ENCODE measurements at places on chromosomes 7 and 10.

- no peak for DNase-seq
Measured at GRCh38 chr7:117143580-117143979, 179.3 kb downstream of the WNT2 start.

DNA sequence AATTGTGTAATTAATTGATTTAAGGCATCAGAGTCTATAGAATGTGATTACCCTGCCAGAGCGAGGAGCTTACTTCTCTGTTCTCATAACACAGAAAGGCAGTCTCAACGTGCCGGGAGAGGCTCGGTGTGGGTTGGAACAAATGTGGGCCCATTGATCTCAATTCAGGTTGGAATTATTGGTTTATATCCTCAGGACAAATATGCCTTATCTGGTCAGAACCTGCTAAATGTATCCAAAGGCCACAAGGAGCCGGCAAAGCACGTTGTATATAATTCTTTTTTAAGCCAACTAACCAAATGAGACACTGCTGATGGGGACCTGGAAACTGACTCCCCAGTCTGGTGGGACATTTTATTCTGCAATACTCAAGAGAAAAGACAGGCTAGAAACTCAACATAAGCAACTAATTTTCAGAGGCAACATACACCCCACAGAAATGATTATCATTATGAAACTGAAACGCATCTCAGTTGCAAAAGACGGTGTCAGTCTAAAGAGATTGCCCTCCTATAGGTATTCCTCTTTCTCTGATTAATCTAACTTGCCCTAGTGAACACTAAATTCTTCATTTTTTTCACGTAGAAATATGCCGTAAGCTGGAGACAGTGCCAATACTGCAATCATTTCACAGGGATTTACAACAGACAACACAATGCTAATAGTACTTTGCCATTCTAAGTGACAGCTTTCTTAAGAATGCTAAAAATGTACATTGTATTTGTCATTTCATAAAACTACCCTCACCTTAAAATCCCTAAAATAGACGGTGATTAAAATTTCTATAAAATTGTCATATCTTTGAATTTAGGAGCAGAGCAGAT is 9.4 kb downstream of the EBF3 start:
- DNase-seq: no peak

DNA sequence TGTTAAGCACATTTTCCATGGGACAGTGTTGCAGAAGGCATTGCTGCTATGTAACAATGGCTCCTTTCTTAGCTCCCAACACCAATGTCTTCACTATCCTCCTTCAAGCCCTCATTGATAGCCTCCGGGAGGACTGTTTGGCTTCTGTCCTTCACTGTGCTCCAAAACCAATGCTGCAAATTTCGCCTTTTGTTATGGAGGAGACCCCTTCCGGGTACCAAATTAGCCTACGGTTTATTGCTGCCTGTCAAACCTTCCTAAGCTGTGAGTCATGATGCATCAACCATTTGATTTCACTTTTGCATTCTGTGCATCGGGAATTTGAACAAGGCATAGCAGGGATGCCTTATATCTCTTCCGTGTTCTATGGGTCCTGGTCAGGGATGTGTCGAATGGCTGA is 432.9 kb downstream of the GATA3 start:
- no peak for DNase-seq

DNA sequence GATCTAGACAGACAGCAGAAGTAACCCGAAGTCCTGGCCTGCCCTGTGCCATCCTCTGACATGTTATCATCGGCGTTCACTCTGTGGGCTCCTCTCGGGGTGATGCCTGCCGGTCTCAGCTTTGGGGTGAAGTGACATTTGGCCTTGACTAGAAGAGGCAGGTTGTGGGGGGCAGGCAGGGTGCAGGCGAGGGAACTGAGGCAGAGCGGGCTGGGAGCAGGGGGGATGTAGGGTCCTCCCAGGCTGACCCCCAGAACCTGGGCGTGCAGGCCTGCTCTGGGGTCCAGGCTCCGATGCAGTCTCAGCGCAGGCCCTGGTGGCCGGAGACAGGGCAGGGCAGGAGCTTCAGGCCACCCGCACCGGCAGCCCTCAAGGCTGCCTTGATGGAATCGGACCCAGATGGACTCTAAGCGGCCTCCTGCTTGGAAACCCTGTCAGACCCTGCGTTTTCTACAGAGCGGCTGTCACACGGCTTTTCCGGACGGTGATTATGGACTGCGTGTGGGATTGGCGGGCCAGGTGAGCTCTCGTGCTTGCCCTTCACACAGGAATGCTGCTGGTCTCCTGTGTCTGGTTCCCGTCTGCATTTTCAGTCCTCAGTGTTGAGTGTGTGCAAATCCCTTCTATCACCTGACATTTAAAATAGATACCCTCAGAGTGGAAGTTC is 842 bp upstream of the JAKMIP3 start:
- no peak for DNase-seq

DNA sequence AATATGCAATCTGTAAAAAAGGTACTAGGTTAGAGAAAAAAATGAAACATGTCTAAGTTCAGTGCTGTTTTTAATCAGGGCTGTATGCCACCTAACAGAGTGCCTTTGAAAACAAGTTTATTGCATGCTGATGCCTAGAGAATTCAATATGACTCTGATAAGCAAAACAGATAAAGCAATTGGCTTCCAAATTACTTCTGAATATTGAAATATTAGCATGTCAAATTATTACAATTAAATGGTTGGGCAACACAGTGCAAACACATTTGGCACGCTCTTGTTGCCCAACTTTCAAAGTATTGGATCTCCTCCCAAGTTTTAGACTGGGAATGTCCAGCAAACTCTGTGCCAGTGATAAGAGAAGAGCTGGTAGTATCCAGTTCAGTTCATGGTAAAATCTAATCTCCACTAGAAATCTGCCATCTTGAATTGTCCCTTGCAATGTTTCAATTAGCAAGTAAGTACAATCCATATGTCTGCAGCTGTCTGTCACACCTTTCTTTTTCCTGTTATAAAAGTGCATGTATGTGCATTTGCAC is 65.2 kb upstream of the FAM133B start:
- no peak for DNase-seq

DNA sequence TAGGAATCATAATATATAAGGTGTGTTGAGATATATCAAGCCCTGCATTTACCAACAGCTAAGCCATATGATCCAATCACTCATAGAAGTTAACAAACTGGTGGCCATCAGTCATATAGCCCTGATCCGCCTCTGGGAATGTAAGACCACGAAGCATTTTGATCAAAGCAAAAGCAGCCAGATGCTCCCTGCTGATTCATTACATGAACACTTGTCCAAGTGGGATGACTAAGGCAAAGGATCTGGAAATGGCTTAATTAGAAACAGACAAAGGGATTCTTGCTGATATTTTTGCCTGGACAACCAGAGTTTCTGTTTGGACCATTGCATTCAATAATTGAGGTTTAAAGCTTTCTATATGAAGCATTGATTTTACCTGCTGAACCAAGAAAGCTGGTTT is 535.5 kb downstream of the GPAM start:
- DNase-seq: no peak

DNA sequence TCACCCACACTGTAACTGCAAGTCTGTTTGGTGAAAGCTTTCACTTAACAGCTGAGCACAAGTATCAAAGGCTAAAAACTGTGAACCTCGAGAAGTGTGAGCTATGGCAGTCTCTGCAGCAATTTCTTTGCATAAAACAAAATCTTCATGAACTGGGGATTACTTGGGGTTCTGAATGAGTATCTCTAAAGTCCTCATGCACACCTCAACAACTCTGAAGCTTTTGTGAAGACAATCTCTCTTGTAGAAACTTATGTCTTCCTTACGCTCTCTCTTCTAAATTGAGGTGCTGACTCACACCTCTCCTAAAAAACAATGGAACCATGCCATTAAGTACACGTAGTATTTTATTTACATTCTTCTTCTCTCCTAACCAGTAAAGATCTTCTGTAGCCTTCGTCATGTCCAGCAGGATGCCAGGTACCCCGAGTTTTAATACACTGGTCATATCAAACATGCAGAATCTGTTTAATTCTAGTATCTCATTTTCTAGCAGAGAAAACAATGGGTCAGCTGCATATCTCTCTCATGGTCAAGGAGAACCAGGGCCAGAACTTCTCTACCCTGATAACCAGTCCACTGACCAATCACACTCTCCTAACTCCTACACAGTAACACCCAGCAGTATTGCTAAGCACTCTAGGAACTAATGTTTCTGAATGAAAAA is 76.9 kb downstream of the UBE2H start:
- DNase-seq: no peak

DNA sequence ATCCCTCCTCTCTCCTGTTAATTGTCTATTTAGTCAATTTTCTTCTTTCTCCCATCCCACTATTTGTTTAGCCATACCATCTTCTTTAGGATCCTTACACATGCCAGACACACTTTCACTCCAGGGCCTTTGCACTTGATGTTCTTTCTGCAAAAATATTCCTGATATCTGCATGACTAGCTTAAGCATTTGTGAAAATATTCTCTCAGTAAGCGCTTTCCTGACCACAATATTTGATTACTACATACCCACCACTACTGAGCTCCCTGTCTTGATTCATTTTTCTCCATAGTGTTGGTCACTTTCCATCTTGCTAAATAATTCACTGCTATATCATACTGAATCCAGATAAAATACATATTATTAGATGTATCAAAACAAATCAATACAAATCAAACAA is 75.1 kb downstream of the SEMA3D start:
- DNase-seq: no peak

GRCh38 chr10:126538439-126539135 is 131.9 kb downstream of the C10orf90 start:
- DNase-seq: no peak

- no peak for DNase-seq
Measured at GRCh38 chr7:123975084-123975483, 50.0 kb downstream of the SPAM1 start.

DNA sequence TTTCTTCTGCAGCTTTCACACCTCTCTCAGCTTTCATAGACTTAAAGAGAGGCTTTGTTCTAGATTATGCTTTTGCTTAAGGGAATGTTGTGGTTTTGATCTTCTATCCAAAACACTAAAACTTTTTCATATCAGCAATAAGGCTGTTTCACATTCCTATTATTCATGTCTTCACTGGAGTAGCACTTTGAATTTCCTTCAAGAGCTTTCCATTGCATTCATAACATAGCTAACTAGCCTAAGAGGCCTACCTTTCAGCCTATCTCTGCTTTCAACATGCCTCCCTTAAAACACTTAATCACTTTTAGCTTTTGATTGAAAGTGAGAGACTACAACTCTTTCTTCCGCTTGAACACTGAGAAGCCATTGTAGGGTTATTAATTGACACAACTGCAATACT is 1117.0 kb upstream of the PHF14 start:
- no peak for DNase-seq

GRCh38 chr10:78847485-78847884 is 221.3 kb upstream of the ZMIZ1 start:
- DNase-seq: no peak

- DNase-seq: no peak
Measured at GRCh38 chr10:28253169-28253785, 49.6 kb downstream of the MPP7 start.

DNA sequence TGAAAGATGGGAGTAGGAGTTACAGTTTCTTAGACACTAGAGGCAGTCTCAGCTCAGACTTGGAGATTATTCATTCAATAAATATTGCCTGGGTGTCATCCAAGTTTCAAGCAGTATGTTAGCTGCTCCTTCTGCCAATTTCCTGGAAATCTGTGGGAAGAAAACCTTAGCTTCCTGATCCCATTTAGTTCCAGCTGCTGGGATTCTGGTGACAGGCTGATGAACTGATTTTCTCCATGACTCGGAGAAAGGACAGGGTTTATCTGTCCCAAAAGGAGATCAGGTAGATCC is 95.8 kb downstream of the CLEC2L start:
- DNase-seq: no peak

GRCh38 chr7:151885202-151885580 is 8.3 kb upstream of the PRKAG2 start:
- DNase-seq: no peak

DNA sequence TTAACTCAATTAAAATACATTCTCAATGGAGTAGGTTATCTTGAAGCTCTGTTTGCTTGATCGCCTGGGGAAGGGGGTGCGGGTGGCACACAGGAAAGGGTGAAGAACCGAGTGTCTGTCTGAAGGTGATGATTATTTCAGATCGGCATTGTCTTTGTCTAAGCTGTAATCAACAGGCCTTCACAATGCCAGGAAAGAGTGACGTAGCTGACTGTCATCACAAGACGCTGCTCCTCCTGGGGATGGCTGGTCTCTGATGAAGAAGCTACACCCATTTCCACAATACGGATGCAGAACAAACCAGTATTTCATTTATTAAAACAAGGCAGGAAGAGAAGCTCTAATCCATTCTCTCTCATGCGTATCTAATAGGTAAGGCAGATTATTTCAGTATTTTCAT is 19.4 kb downstream of the JCAD start:
- no peak for DNase-seq

DNA sequence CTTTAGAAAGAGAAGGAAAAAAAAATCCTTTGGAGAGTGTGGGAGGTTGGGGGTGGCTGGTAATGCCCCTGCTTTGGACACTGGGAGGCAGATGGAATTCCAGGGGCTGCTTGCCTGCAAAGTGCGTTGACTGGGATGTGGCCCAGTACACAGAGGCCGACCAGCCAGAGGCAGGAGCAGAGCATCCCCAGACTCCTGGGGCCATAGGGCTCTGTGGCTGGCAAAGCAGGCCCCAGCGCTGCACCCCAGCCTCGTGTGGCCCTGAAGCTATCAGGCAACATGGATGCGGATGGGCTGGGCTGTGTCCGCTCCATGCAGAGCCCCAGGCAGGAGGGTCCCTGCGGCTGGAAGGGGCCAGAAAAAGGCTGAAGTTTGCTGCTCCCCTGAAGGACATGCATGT is 361.6 kb upstream of the FZD8 start:
- DNase-seq: no peak

- DNase-seq: no peak
Measured at GRCh38 chr10:96873086-96873485, 41.0 kb downstream of the LCOR start.

DNA sequence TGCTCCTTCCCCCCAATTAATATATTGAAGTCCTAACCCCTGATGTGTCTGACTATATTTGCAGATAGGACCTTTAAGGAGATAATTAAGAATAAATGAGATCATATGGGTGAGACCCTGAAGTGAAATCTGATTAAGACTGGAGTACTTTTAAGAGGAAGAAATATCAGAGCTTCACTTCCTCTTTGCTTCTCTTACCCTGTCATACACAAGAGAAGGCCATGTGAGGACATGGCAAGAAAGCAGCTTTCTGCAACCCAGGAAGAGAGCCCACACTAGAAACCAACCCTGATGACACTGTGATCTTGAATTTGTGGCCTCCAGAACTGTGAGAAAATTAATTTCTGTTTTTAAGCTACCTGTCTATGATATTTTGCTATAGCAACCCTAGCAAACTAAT is 44.2 kb downstream of the JMJD1C start:
- DNase-seq: no peak

DNA sequence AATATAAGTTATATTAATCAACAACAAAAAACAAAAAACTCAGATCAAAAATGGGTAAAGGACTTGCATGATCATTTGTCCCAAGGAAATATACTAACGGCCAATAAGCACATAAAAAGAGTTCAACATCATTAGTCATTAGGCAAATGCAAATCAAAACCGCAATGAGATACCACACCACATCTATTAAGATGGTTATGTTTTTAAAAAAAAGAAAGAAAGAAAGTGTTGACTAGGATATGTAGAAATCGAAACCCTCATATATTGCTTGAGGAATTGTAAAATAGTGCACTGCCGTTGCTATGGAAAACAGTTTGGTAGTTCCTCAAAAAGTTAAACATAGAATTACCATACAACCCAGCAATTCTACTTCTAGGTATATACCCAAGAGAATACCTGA is 39.4 kb upstream of the CTNNA3 start:
- DNase-seq: no peak

All from stimulated activated CD4-positive, alpha-beta T cell treated with anti-CD3 and anti-CD28 coated beads, Interleukin-2, amount 100 ng/mL, for 48 hours (primary cell).